HepG2 (cell line): ENCODE measurements at places on chromosomes 5 and 9. TPM values are rescaled to one million over a fixed set of nuclear protein-coding genes. Genes with fewer than 3 reads are reported as not detected.
A peak's percentile ranks its signal among the peaks of the same experiment; 100 is the strongest.

DNA sequence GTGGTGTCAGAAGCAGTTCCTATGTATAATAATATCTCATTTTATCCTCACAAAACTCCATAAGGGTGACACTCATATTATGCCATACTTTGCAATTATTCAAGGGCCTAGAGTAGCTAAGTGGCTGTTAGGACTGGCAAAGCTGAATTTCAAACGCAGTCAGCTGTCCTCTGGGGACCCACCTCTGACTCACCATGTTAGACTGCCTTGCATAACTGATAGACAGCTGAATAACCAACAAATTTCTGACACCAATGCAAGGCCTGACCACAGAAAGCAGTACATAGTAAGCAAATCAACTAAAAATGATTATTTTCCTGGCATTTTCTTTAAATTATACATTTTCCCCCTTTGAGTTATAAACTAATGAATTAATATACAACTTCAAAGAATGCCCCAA is 251.6 kb upstream of the PTGER4 start:
- DNase-seq, result no peak

- DNase-seq, result no peak
Observed at GRCh38 chr9:95045751-95046150, 271.8 kb downstream of the FANCC start.

DNA sequence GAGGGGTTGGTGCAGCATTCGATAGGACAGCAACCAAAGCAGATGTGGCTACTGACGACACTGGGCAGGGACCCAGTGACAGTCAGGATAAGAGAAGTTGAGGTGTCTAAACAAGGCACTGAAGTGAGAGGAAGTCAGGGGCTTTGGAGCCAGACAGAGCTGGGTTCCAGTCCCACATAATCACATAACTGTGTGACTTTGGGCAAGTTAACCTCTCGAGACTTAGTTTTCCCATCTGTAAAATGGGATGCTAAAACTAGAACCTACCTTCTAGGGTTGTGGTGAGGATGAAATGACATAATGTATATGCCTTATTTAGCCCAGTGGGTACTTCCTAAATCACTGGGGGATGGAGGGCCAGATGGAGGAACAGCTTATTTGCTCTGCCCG is 3.1 kb downstream of the ANGPTL2 start:
- DNase-seq, result no peak

DNA sequence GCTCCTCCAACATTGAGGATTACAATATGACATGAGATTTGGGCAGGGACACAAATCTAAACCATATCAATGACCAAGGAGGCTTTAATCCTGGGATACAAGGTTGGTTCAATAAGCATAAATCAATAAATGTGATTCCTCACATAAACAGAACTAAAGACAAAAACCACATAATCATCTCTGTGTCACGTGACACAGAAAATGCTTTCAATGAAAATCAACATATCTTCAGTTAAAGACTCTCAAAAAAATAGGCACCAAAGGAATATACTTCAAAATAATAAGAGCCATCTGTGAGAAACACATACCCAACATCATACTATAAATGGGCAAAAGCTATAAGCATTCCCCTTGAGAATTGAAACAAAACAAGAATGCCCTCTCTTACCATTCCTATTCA is 604.9 kb downstream of the SEMA5A start:
- no peak for DNase-seq

GRCh38 chr9:3929345-3930047 is 370.4 kb downstream of the GLIS3 start:
- DNase-seq, result no peak

DNA sequence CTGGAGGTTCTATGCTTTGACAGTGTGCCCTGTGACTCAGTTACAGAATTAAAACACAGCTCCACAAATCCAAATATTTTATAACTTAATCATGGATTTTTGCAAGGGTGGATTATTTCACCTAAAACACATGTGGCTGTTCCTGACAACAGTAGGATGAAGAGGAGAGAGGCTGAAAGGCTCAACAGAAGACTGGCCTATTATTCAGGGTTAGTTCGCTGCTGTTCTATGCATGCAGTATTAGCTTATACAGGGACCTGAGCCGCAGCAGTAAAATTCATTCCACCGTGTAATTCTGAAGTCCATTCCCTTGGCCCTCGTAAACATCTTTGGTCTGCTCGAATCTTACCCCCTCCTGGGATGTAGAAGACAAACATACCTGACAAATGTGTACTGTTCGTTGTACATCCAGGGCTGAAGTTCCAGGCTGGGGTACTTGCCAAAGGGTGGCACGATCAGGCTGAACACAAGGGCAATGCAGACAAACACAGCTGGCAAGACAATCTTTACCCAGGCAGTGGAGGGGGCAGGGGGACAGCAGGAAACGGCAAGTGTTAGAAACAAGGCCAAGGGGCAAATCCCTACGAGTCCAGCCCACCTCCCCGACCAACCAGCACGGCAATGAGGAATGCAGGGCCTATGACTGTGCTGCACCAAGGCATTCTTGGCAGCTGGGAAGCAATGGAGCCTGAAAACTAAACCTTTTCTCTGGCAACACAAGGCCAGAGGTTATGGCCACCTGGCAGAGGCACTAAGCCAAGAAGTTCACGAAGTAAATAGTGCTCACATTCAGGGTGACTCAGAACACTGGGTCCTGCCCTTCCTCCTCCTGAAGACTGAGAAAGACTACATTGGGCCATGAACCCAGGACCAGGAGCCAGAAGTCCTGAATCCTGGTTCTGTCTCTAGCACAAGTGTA is 46.8 kb downstream of the NIPSNAP3B start:
- DNase-seq, result no peak

DNA sequence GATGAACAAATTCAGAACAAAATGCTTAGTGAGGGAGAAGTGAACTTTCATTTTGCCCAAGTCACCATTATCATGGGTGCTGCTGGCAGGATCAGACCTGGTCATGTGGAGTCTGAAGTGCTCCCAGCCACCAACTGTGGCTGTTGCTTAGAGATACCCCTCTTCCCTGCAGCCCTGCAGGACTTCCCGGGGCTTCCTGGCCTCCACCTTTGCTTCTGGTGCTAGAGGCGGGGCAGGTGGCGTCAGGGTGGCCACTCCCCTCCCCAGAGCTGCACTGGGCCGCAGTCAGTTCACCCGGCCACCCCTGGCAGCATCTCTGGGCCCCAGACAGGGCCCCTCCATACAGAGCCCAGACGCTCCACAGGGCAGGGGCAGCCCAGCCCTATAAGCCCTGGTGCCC is 30.0 kb upstream of the SLC12A7 start:
- DNase-seq, result no peak

Gene ERAP2
- polyA plus RNA-seq, result 12.5 and 12.8 TPM in 2 replicates

- no peak for DNase-seq
Observed at GRCh38 chr9:31005086-31005665, 1379.3 kb upstream of the ACO1 start.

GRCh38 chr5:26662806-26663360 is 375.5 kb downstream of the CDH9 start:
- no peak for DNase-seq

DNA sequence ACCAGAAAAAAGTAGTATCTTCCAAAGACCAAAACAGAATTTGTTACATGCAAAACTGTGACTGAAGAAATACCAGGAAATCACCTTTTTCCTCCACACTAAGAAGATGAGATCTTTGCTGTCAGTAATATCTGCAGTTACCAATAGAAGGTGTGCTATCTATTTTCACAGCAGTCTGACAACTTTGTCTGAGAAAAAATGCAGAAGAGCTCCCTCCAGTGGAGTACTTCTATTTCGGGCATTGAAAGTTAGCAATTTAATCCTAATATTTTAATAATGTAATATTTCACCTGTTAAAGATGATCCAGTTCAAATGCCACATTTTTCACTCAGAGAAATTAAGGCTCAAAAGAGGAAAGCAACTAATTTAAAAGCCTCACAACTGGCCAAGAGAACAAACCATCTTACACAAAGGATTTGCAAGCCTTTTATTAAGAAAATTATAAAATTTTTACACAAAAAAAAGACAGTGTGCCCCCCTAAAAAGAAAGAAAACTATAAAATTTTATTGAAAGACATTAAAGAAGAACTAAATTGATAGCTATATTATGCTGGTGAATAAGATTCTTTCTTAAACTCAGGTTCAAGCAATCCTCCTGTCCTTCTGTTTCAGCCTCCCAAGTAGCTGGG is 50.6 kb downstream of the DEPDC1B start:
- DNase-seq, result peak; percentile 59

DNA sequence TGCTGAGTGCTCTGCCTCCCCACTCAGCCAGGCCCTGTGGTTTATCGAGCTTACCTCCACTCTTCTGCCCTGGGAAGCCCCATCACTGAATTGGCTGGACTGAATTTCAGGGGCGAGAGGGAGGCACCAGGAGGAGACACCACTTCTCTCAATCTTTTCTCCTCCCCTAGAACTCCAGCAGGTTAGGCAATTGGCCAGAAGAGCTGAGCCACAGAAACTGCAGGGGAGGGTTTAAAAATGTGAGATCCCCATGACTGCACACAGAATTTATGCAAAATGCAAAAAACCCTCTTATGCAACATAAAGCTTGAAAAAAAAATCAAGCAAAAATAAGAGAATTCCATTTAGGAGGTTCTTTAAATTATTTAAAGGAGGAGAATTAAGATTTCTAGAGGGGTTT is 29.9 kb downstream of the TUT7 start:
- DNase-seq, result no peak

DNA sequence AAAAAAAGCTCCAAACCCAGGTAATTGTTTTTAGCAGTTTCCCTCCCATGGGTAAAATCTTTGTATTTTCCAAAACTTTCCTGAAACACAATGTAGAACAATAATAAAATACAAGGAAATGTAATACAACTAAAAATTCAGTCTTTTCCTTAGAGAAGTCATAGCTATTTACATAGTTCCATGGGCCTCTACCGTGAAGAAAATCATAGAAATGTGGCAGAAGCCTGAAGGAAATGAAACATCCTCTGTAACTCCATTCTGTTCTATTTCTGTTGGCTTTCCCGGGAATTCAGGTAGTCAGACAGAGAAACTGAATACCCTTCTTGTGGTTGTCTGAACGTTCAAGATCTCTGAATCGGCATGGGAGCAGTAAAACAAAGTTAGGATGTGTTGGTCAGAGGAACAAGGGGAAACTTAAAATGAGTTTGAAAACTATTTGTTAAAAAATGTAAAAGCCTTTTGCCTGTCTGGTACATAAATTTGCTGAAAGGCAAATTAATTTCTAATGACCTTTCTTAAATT is 202.4 kb upstream of the ZNF608 start:
- no peak for DNase-seq

DNA sequence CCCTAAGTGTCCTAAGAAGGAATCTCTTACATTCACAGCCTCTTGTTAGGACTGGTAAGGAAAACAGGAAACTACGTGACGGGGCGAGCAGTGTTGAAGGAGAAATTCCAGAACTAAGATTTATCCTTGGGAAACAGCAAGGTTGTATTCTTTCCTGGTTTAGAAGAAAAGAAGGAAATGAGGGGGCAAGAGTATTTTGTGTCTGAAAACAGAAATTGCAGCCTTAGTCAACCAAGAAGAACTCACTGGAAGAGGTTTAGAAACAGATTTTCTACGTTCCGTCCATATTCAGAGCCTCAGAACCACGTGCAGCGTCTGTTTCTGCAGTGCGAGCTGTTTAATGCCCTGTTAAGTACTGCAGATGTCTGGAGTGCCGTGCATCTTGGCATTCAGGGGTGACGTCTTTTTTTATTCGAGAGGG is 75.2 kb downstream of the GOLPH3 start:
- DNase-seq, result no peak

- no peak for DNase-seq
Observed at GRCh38 chr9:113205432-113205831, 15.6 kb downstream of the FKBP15 start.

Gene PRSS3
- not detected in 2 replicates for polyA plus RNA-seq

Gene GRIA1
- not detected in 2 replicates for polyA plus RNA-seq

- DNase-seq, result no peak
Observed at GRCh38 chr5:28190011-28190410, 1151.6 kb upstream of the CDH9 start.

DNA sequence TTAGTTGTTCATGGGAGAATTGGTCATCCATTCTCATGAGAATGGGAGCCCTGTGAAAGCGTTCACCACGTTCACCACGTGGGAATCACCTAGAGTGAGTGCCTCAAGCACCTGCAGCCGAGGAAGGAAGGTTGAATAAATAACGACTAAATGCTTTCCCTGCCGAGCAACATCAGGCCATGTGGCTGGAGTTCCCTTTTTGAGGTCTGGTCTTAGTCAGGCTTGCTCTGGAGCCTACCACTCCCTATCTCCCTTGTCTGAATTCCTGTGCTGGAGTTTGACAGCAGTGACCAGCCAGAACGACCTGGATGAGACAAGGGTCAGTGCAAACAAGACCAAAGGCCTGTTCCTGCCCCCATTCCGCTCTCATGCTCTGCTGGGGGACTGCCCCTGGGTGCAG is 28.5 kb downstream of the KCNMB1 start:
- no peak for DNase-seq

DNA sequence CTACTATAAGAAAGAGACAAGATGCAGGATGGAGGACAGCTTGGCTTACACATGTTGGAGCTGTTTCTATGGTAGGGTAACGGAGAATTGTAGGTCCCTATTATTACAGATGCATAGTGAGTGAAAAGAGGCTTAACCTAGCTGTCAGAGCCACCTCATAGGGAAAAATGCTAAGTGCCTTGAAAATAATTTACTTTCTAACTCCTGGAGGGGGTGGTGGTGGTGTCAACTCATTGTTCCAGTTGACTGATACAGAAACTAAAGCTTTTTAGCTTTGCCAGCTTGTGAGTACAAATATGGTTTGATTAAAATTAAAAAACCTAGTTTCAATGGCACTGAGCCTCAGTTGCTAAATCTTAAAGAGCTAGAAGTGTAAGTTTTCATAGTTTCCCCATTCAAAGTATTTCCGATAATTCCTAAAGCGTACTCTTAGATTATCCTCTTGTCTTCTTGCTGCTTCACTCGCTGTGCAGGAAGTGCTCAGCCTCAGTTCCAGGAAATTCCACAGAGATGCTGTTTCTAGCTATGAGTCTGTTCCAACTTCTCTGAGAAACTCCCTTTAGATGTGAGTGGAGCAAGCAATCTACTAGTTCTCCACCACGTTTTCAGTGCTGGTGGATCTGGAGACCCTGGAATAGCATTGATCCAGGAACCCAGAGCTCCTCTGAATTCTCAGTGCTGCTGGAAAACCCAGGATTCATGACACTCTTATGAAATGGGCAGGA is 265.2 kb downstream of the DMAC1 start:
- DNase-seq, result no peak

- DNase-seq, result no peak
Observed at GRCh38 chr5:31537851-31538250, 5.8 kb downstream of the C5orf22 start.

Gene SAXO1
- polyA plus RNA-seq, result not detected in 2 replicates

Gene SLC1A3
- 0.09 TPM in 1 of 2 replicates, not detected in the other for polyA plus RNA-seq
